ENCODE measurements at places on chromosomes 5 and 9.

GRCh38 chr9:110912419-110913291, 125.6 kb downstream of the LPAR1 start:
- DNase-seq: no peak

DNA sequence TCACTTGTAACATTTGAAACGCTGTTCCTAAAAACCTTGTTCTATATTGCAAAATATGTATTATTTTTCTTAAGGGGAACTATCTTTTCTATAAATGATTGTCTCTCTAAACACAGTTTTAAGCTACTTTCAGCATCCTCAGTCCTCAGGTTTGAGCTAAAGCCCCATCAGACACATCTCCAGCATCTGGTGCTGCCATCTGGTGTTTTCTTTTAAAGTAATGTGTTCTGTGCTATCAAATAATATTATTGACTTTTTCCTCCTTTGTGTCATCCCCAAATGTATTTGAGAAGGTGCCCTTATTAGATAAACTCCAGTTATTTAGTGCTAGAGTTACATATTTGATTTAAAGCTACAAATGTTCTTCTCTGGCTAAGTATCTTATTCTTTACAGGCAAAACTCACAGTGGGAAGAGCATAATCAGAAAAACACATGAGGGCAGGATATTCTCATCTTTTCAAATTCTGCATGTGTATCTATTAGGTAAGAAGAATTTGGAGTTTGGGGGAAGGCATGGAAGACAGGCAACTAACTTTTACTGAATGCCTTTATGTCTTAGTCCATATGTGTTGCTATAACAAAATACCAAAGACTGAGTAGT, 27.5 kb downstream of the ZNF474 start:
- DNase-seq: no peak

- no peak for DNase-seq
These were observed 4.0 kb downstream of the CXXC5 start for GRCh38 chr5:139651853-139652787.

DNA sequence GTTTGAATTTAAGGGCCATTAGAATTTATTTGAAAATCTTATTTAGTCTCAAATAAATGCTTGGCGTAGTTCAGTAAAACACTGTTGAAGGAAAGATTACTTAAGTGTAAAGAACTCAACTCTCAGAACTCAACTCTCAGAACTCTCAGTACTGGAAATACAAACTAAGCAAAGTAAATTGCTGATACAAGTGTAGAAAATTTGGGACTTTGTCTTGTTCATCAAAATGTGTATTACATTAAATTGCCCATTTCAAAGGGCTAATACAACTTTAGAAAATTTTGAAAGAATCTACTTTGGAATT, 99.4 kb downstream of the CSNK1G3 start:
- DNase-seq: no peak

GRCh38 chr5:128905568-128906110, 59.6 kb upstream of the SLC27A6 start:
- DNase-seq: no peak

- DNase-seq: no peak
These were observed 12.6 kb downstream of the FOXD1 start for GRCh38 chr5:73435759-73436534.

DNA sequence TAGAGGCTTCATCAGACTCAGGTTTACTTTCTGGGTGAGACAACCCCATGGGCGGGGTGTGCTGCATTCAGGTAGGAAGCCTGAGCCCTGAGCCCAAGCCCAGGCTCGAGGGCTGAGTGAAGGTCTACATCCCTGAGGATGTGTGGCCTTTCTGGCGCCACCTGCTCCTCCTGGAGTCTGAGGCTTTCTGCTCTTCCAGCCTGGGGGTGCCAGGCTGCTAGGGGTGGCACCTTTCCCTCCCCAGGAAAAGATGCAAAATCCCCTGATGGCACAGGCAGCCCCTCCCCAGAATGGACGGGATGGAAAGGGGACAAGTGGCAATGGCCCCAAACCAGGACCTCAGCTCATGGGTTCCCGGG, 44.4 kb upstream of the PRRC2B start:
- no peak for DNase-seq

GRCh38 chr5:180631549-180632383, 17.6 kb downstream of the FLT4 start:
- no peak for DNase-seq

DNA sequence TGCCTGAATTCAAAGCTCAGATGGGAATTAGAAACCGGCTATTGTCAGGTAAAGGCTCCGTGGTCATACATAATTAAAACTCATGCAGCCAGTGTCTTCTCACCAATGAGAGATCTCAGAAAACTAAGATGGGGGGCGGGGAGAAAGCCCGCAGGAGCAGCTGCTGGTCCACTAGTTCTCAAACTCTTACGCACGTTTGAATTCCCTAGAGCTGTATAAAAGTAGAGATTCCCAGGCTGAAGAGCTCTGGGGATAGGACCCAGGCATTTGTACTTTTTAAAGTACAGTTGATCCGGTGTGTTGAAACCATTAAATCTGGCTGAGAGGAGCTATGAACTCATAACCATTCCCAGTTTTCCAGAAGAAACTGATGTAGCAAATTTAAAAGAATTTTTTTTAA, 68.5 kb downstream of the FRMD3 start:
- no peak for DNase-seq

GRCh38 chr5:105413406-105413990, 1850.9 kb upstream of the NUDT12 start:
- no peak for DNase-seq

Data from cortex of kidney (tissue), 1 donor.